ENCODE measurements at places on chromosomes 7 and 10. TPM values are rescaled to one million over a fixed set of nuclear protein-coding genes. Genes with fewer than 3 reads are reported as not detected.

DNA sequence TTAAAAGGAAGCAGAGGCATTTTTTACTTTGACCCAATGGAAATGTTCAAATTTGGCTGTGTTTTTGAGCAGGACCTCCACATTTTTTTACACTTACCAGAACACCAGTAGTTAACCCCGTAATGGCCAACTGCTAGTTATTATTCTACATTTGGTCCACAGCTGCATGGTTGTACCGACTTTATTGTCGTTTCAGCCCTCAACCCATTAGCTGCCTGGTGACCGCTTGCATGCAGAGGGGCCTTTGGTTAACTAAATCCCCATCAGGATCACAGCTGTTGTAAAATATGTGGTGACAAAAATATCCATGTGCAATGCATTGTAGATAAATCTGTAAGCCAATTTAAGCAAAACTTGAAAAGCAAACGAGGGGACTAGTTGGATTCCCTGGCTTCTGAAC is 342.2 kb upstream of the MEOX2 start:
- DNase-seq, result no peak

DNA sequence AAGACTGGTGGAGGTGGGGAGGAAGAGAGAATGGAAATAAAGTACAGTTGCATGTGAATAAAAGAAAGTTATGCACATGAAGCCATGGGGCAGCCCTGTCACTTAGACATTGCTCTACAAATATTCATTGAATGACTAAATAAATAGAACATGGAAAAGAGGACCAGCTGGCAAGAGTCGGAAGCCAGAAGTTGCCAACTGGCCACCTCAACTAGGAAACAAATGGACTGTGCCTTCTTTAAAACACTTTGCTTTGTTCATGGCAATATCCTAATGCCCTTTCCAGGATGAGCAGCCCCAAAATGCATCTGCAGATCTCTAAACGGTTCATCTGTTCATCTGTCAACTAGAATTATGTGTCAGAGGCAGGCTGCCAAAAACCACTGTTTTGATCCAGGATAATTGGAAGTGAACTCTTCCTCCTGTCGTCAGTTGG is 157.3 kb downstream of the NOC3L start:
- no peak for DNase-seq

DNA sequence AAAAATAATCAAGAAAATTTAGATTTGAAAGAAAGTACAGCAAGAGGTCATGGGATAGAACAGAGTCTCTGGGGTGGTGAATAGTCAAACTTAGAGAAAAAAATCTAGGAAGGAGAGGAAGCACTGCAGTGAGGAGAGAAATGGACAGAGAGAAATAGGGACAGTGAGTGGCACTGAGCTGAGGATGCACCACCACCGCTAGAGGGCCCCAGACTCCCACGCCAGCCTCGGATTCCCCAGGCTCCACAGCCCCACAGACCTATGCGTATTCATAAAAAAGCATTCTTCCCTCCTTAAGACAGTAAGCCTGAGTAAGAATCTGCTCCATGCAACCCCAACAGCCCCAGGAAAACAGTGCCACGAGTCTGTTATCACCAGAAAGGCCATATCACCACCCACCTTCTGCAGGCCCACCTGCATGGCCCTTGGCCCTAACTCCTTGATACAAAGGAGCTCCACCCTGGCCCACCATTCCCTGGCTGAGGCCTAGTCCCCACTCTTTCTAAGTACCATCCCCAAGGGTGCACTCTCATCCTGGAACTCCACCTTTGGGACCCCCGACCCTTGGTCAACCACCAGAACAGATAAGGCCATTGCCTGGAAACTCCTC is 91.0 kb downstream of the ALOX5 start:
- peak; percentile 81 for DNase-seq

- peak; percentile 33 for DNase-seq
Measured at GRCh38 chr7:43439631-43440401, 143.1 kb upstream of the STK17A start.

The SPRN gene
- total RNA-seq, result 6.1 TPM

DNA sequence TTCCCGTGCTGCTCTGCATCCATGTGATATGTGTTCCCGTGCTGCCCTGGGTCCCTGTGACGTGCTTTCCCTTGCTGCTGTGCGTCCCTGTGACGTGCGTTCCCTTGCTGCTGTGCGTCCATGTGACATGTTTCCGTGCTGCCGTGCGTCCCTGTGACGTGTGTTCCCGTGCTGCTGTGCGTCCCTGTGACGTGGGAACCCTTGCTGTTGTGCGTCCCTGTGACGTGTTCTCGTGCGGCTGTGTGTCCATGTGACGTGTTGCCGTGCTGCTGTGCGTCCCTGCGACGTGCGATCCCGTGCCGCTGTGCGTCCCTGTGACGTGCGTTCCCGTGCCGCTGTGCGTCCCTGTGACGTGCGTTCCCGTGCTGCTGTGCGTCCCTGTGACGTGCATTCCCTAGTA is 45.8 kb downstream of the WDR37 start:
- no peak for DNase-seq

The OR6V1 gene
- not detected for total RNA-seq

GRCh38 chr10:17353568-17354300 is 100.7 kb downstream of the ST8SIA6 start:
- DNase-seq, result no peak

DNA sequence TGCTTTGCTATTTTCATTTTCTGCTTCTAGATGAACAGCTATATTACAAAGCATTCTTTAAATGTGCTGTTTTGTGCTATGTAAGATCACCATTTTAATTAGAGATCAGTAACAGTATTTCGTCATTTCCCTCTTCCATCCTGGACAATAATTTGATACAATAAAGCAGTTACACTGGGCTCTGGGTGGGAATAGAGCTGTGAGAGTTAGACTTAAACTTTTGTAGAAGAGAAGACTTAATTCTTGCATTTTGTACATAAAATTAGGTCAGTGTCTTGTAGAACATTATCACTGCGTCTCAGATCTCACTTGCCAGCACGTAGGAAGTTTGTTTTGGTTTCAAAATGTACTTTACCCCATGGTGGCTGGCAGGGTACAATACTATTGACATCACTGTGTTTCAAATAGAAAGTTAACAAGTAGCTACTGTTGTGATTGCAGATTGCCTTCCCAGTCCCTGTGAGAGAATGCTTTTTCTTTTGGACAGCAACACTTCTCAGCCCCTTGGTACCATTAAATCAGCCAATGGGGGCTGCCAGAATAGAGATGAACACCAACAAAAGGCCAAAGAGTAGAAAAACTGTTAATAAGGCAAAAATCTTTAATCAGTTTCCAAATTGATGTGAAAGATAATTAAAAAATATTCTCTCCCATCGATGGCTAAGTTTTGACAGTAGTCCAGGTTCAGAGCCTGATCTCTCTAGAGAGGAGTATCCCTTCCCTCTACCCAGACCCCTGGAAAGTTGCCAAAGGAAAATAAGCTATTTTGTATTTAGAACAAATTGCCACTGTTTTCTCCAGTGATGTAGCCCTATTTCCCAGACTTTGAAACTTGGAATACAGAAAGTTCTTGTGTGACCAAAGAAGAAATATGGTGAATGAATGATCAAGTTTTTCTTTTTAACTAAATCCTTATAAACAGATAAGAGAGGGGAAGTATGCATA is 35.1 kb downstream of the SMNDC1 start:
- no peak for DNase-seq

- DNase-seq, result peak; percentile 59
Measured at GRCh38 chr10:107163881-107164861, at the start of gene SORCS1. SORCS1 (minus strand) TSS chr10:107164706.

- DNase-seq, result no peak
Measured at GRCh38 chr7:43905209-43905946, 1.0 kb downstream of the URGCP start.

DNA sequence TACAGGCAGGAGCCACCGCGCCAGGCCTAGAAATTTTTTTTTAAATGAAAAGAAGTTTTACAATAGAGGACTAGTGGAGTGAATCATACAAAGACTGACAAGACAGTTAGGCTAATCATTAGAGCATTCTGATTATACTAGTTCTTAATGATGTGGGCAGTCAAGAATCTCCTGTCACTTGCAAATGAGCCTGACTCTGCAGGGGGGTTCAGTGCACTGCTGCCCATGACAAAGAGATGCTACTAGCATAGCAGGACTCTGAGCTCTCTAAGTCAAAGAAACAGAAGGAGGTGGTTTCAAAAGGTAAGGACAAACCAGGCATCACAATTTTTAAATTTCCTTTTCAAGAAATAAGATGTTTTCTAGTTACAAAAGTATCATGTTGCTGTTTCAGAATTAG is 59.0 kb downstream of the CCDC6 start:
- no peak for DNase-seq

GRCh38 chr7:76351372-76351771 is 7.4 kb downstream of the YWHAG start:
- DNase-seq, result no peak

The ZNF239 gene
- 27.3 TPM for total RNA-seq

- DNase-seq, result no peak
Measured at GRCh38 chr7:8699875-8700624, 266.6 kb downstream of the NXPH1 start.

GRCh38 chr7:16068183-16068582 is 353.2 kb downstream of the CRPPA start:
- DNase-seq, result no peak

GRCh38 chr7:95520136-95520535 is 34.4 kb downstream of the ASB4 start:
- DNase-seq, result no peak

The GAD2 gene
- 14.3 TPM for total RNA-seq

The AGMO gene
- under 0.01 TPM for total RNA-seq

The SLC25A40 gene
- 14.3 TPM for total RNA-seq

The PRF1 gene
- not detected for total RNA-seq

DNA sequence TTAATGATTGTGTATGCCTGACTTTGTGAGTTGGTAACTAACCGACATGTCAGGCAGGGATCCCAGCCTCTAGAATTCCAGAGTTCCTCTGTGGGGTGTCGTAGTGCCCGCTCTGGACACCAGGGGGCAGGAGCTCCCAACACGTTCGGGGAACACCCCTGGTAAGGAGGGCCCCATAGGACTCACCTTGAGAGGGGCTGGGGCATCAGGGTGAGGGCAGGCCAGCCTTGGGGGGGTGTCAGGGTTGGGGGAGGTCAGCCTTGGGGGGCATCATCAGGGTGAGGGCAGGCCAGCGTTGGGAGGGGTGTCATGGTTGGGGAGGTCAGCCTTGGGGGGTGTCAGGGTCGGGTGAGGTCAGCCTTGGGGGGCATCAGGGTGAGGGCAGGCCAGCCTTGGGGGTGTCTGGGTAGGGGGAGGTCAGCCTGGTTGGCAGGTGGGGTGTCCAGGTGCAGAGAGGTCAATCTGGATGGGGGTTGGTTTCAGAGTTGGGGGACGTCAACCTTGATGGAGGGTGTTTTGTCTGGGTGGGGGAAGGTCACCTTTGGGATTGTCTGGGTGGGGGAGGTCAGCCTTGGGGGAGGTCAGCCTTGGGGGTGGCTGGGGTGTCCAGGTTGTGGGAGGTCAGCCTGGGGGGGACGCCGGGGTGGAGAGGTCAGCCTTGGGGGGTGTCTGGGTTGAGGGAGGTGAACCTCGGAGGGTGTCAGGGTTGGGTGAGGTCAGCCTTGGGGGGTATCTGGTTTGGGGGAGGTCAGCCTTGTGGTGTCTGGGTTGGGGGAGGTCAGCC is 45.6 kb upstream of the SUN1 start:
- DNase-seq, result peak; percentile 72

The ZKSCAN5 gene
- total RNA-seq, result 20.4 TPM

- no peak for DNase-seq
Measured at GRCh38 chr10:96290368-96291133, 13.7 kb upstream of the DNTT start.

DNA sequence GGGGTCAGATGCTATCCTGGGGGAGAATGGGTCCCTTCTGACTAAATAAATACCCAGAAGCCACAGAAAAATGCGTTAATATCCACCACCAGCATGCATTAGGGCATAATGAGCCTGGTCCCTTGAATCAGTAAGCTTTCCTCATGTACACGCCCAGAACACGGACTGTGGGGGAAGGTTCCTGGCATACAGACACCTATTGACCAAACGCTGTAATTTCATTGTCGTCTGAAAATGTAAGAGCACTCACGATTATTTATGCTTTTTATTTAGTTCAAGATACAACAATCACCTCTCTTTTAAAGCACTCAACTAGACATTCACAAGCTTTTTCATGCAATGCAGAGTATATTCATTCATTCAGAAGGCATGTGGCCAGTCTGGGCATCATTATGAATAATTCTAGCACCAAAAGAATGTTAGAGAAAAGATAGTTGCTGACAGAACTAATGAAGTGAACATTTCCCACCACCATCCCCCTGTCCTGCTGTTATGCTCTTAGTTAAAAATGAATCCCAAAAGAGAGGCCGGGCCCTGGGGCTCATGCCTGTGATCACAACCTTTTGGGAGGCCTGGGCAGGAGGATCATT is 101.0 kb downstream of the SVIL start:
- no peak for DNase-seq

- DNase-seq, result no peak
Measured at GRCh38 chr7:14598978-14599377, 303.6 kb downstream of the DGKB start.

The HGF gene
- 5.7 TPM for total RNA-seq

GRCh38 chr10:102421757-102422512 is 1.3 kb downstream of the FBXL15 start:
- DNase-seq, result no peak

DNA sequence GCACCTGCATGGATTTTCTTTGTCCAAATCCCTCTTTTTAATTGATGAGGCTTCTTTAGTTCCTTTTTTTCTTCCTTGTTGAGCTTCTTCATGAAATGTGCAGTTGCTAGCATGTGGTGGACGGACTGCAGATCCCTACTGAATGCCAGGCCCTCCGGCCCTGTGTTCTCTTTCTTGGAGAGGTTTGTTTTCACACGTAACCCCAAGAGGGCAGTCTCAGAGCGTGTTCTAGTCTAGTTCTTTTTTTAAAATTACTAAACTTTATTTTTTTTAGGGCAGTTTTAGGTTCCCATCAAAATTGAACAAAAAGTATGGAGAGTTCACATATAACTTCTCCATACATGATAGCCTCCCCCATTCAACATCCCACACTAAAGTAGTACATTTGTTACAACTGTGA is 190.0 kb downstream of the CFTR start:
- DNase-seq, result no peak

DNA sequence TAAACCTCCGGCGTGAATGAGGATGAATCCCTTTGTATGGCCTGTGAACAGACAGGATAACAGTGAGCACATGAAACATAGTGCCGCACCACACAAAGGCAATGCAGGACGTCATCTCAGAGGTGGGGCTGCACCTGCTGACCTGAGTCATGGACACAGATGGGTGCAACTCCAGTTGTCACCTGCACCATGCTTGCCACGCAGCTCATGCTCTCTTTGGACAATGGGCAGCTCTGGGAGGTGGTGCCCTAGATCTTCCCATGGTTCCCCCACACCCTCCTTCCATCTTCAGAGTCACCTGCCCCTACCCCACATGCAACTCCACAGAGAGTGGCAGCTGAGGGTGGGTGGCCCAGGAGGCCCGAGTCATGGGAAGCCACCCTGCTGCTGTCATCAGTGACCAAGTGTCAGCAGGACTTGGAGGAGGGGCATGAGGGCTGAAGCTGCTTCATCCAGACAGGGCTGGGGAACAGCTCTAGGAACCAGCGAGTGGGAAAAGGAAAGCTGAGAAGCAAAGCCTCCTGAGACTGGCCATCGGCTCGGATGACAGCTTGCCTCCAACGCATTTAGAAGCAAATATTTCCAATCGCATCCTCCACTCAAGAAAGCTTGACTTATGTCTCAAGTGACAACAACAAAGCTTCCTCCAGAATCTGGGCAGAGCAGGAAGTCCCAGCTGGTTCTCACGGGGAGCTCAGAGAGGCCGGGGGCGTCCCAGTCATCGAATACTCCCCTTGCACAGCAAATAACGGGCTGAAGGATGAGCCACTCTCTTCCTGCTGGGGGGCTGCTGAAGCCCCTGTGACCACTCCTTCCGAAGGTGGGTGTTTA is 27.1 kb downstream of the VIPR2 start:
- DNase-seq, result no peak

- peak; percentile 29 for DNase-seq
Measured at GRCh38 chr10:113309791-113310190, 243.1 kb upstream of the HABP2 start.
